Left lung (tissue), 14 donors: ENCODE measurements at places on chromosomes 5 and 9. TPM values are rescaled to one million over a fixed set of nuclear protein-coding genes. Genes with fewer than 3 reads are reported as not detected.

Gene FREM1
- total RNA-seq, result 4.5 TPM

Gene EGFLAM
- 0.82 TPM for total RNA-seq

DNA sequence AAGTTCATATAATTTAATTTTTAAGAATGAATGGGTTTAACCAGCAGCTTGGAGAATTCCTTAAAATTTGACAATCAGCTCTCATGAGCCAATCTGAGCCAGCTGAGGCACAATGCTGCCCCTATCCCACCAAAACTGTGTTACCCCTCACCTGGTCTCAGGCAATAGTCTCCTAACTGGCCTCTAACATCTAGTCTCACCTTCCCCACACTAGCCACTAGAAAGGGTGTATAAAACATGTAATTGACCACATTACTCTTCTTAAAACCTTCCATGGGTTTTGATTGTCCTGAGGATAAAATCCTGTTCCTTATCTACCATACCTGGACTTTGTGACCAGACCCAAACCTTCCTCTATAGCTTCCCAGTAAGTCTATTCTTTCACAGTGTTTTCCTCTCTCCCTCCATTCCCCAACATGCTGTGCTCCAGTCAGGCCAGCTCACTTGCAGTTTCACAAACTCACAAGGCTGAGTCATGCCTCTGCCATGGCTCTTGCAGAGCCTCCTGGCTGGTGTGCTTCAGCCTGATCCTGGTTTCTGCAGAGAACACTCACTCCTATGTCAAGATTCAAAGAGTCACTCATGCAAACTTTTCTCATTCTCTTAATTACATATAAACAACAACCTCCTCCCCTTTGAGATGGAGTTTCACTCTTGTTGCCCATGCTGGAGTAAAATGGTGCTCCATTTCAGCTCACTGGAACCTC is 16.0 kb upstream of the ZCCHC7 start:
- no peaks in the 10 kb centered on the region for H3K36me3 ChIP-seq
- no peak overlapping the region for H3K4me3 ChIP-seq
- no peak overlapping the region for H3K27ac ChIP-seq

DNA sequence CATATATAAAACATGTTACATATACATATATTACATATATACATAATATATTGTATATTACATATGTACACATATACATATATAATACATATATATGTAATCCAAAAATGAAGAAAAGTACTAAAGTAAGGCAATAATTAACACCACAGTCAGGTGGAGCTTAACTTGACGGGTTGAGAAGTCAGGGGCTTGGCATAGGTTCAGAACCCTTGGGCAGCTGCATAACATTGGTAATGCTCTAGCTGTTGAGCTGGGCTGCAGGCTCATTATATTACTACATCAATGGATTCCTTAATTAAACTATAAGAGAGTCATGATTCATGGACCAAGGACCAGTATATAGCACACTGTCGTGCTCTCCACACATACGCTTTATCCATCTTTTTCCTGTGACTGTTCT is 435.2 kb upstream of the ADAMTS16 start:
- DNase-seq, result no peak
- H3K27ac ChIP-seq, result no peak overlapping the region
- no peaks in the 10 kb centered on the region for H3K27me3 ChIP-seq
- no peak overlapping the region for H3K4me3 ChIP-seq

DNA sequence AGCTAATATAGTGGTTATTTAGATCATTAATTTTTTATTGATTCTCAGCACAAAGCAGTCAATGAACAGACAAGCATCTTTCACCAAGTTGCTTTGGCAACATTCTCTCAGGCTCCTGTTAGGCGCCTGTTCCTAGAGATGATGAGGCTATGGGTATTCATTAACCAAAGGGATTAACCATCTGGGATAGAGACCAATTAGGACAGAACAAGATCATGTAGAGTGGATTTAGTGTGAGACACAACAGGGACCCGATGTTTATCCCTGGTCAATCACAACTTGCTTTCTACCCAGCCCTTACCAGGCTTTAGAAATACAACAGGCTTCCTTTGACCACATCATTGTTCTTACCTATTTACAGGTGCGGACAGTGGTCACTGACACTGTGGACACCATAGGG is 82.2 kb downstream of the PJA2 start:
- no peak overlapping the region for H3K27ac ChIP-seq
- H3K4me3 ChIP-seq, result no peak overlapping the region
- no peaks in the 10 kb centered on the region for H3K36me3 ChIP-seq
- no peak for DNase-seq

DNA sequence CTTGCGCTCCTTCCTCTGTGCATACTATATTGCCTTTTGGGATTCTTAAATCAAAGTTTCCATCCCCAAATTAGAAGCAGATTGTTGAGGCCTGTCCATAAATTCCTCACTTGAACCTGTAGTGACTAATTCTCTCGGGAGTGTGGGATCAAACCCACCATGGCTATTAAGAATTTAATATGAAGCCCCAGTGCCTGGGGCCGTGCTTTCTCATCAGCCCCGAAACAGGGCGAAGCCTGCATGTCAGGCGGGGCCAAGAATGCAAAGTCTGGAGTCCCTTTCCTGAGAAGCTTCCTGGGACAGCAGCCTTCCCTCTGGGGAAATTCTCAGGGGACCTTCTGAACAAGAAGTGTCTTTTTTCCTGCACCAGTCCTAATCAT is 29.3 kb upstream of the FAT2 start:
- H3K4me3 ChIP-seq, result no peak overlapping the region
- no peaks in the 10 kb centered on the region for H3K4me1 ChIP-seq
- H3K27me3 ChIP-seq, result peaks cover 24% of the 10 kb centered on the region
- no peak overlapping the region for H3K27ac ChIP-seq
- H3K36me3 ChIP-seq, result no peaks in the 10 kb centered on the region

GRCh38 chr5:125597338-125597737 is 825.9 kb upstream of the GRAMD2B start:
- no peak overlapping the region for H3K4me3 ChIP-seq
- H3K4me1 ChIP-seq, result no peaks in the 10 kb centered on the region
- no peaks in the 10 kb centered on the region for H3K36me3 ChIP-seq
- no peaks in the 10 kb centered on the region for H3K27me3 ChIP-seq

DNA sequence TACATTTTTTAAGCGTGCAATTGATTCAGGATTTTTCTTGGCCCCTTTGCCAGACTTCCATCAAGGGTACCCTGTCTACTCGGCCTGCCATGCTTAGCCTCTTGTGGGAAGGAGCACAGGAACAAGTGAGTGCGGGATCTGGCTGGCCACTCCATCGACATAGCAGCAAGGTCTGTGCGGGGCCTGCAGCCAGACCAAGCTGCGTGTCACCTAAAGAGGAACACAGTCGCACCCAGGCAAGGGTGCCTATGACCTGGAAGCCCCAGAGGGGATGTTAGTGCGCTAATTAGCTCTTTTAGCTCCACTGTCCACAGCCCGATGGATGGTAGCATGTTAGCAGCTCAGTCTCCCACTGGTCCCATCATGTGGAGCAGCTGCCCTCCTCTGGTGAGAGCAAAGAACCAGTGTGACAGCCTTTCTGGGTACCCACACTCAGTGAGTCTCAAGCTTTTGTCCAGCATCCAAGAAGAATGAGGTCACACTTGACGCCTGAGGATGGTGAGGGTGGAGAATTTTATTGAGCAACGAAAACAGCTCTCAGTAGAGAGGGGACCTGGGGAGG is 38.7 kb downstream of the FTMT start:
- no peak overlapping the region for H3K27ac ChIP-seq
- no peaks in the 10 kb centered on the region for H3K27me3 ChIP-seq
- no peaks in the 10 kb centered on the region for H3K4me1 ChIP-seq
- H3K36me3 ChIP-seq, result no peaks in the 10 kb centered on the region
- DNase-seq, result no peak
